ENCODE measurements at places on chromosomes 2 and 18. TPM values are rescaled to one million over a fixed set of nuclear protein-coding genes. Genes with fewer than 3 reads are reported as not detected.

The UGT1A6 gene
- 4.5 TPM for polyA plus RNA-seq

The CCDC178 gene
- polyA plus RNA-seq = 1.3 TPM

The RAB6C gene
- polyA plus RNA-seq = 0.05 TPM

DNA sequence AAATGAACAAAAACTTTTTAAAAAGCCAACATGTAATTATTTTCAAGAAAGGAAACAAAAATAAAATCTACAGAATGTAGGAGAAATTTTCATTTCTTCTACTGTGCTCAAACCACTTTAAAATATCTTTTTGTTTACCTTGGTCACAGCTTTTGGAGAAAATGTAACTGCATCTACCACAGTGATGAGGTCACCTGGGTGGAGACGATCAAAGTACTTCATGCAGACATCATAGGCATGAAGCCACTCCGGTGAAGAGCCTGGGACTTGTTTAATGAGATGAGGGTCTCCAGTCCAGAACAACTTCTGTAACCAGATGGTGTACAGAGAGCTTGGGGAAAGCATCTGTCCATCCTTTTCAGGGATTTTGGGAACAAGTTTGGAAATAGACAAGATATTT, 285.8 kb downstream of the NBAS start:
- no peak for DNase-seq

GRCh38 chr2:152222975-152223637, 47.5 kb upstream of the STAM2 start:
- DNase-seq = peak; percentile 1

GRCh38 chr2:128867936-128868636, 549.4 kb upstream of the HS6ST1 start:
- no peak for DNase-seq
